ENCODE measurements at places on chromosomes 3 and 15.

GRCh38 chr3:147368561-147369221 lies 37.7 kb downstream of the ZIC4 start:
- DNase-seq, result no peak

DNA sequence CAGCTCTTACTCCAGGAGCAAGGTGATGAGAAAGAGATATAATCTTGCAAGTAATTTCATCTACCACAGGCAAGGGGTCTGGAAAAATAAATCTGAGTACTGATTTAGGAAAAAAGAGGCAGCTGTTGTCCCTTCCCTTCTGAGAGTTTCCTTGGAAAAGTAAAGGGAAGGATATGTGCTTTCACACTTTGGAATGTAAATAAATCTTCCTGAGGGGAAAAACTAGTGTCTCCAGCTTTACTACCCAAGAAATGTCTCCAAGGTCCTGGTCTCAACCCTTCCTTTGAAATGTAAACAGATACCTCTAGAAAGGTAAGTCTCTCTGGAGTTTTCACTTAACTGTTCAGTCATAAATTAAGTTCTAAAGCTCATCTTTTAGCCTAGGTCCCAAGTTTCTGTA lies 102.6 kb downstream of the DPH6 start:
- DNase-seq, result no peak

- peak; percentile 61 for DNase-seq
These were observed 65.2 kb upstream of the UBE2E1 start for GRCh38 chr3:23740517-23740965.

GRCh38 chr3:10973046-10973595 lies 19.4 kb upstream of the SLC6A1 start:
- DNase-seq, result no peak

DNA sequence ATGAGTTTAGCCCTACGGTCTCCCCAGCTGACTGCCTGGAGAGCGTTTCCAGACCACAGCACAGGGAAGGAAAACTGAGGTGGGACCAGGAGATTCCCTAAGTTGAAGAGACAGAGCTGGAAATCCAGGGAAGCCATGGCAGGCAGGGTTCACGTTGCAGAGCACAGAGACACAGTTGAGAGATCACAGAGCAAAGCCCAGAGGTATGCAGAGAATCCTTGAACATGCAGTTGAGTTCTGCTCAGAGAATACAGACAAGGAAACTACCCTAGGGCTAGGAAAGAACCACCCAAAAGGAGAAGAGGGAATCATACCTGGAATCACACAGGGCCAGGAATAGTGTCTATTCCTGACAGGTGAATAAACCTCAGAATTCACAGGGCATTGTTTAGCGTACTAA lies 14.3 kb downstream of the SLC28A1 start:
- DNase-seq, result no peak

- no peak for DNase-seq
These were observed 24.5 kb downstream of the RSRC1 start for GRCh38 chr3:158134363-158134762.

- no peak for DNase-seq
These were observed 204.3 kb downstream of the SUCLG2 start for GRCh38 chr3:67450153-67450552.

DNA sequence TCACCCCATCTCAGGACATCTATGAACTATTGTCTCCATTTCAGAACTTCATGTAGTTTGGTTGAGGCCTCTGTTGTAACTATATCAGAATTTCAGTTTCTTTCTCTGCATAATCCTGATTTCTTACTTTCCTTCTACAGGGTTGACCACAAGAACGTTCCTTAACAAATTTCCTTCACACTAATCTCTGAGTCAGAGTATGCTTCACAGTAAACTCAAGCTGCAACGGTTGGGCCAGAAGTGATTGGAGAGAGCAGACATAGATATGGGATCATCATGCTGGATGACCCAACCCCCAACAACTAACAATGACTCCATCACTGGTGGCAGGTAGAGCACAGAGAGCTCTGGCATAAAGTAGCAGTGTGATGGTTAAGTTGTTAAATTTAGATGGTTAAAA lies 128.8 kb upstream of the OSTN start:
- no peak for DNase-seq

DNA sequence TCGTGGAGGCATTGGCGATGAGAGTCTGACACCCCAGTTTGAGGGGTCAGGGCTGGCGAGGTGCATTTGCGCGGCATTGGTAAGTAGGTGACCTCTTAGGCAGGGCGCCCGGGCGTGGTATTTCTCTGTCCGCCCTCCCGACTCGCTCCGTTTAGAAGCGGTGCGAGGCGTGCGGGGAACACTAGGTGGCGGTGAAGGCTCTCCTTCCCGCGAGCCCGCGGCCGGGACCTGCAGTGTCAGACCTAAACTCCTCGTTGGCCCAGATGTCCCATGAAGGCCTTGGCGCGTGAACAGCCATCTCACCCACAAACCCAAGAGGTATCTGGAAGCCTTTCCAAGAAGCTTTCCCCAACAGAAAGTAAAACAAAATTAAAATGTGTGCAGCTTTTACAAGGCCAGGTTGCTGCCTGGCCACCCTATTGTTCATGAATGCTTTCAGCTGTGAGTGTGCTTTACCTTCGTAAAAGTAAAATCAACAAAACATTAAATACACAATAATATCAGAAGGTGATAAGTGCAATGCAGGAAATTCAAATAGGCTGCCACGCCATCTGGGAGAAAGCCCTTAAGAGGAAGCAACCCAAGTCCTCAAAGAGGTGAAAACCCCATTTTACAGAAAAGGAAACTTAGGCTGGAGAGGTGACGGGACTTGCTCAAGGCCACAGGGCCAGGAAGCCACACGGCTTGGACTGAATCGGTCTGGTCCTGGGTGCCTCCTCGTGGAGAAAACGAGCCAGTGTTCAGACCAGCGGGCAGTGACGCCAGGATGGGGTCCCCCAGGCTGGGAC lies 120.3 kb downstream of the ETFA start:
- DNase-seq, result peak; percentile 64

GRCh38 chr3:7305561-7305960 lies 444.6 kb downstream of the GRM7 start:
- no peak for DNase-seq

GRCh38 chr15:49466119-49466518 lies 43.1 kb downstream of the FGF7 start:
- peak; percentile 6 for DNase-seq

- DNase-seq, result no peak
These were observed 36.2 kb downstream of the ZPLD1 start for GRCh38 chr3:102471001-102471400.

DNA sequence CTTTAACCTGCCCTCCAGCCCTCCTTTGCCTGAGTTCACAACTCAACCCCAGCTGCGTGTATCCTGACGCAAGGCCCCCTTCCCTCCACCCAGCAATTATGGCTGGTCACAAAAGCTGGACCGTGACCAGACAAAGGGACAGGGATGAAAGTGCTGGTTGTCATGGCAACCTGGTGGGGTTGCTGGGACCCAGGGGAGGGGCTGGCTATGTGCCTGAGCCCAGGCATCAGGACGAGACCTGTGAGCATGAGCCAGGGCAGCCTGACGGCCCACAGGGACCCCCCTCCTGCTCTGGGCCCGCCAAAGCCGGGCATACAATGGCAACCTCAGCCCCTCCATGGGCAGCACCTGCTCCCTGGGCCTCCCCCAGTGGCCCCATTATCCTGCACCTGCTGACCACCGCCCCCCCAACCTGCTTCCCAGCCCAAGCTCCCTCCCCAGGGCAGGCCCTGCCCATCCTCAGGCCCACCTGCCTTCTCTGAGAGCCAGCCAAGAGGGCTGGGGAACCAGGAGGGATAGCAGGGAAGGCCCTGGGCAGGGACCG lies 4.5 kb upstream of the DNAH1 start:
- DNase-seq, result no peak

DNA sequence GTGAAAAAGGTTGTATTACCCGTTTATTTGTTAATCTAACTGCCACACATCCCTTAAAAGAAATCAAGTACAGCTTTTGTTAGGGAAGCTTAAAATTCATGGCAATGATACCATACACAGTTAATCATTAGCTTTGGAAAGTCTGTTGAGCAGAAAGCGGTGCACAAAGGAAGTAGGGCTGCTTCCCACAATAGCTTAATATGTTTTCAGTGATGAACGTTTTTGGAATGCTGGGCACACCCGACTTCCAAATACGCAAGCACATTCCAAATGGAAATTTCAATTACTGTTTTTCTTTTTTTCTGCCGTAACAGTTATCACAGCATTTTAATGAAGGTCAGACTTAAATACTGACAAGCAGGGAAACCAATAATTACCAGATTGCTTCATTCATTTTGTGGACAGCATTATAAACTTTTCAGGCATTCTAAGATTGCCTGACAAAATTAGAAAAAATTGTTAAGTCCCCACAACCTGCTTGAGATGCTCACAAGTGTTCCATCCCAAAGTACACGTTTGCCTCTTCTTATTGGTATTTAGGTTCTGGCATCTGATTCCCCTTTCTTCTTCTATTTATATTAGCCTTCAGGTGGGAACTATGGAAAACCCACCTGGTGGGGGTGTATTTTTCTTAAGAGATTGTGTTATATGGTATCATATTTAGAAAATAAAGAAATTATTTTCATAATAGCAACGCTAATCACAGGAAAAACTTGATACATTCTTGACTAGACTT lies 1.1 kb upstream of the ECT2 start:
- DNase-seq, result no peak

- no peak for DNase-seq
These were observed 966.9 kb upstream of the NR2F2 start for GRCh38 chr15:95363646-95364045.

GRCh38 chr15:59953392-59953883 lies 50.7 kb upstream of the FOXB1 start:
- no peak for DNase-seq

- DNase-seq, result peak; percentile 83
These were observed 17.3 kb downstream of the DPH3 start for GRCh38 chr3:16247282-16248061.

- no peak for DNase-seq
These were observed 38.1 kb downstream of the TRAK1 start for GRCh38 chr3:42129014-42129953.

- DNase-seq, result no peak
These were observed 37.3 kb downstream of the ZBTB38 start for GRCh38 chr3:141405591-141405990.

DNA sequence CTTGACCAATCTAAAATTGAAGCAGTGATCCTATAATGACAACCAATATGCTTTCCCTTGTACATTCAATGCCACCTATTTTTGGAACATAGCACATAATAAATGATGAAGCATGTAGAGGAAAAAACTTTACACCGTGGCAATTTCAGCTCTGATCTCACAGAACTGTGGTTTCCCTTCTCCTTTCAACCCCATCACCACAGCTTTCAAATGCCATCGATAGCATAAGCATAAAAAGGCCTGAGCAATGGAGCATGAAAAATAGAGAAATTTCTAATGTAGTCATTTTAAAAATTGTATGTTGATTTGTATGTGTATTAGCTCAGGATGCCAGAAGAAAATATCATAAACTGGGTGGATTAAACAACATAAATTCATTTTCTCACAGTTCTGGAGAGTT lies 406.0 kb upstream of the TMCO5A start:
- no peak for DNase-seq
